ENCODE measurements at places on chromosomes 6 and 20.

- no peak for DNase-seq
Observed at GRCh38 chr6:167098825-167099225, 24.1 kb upstream of the CCR6 start.

DNA sequence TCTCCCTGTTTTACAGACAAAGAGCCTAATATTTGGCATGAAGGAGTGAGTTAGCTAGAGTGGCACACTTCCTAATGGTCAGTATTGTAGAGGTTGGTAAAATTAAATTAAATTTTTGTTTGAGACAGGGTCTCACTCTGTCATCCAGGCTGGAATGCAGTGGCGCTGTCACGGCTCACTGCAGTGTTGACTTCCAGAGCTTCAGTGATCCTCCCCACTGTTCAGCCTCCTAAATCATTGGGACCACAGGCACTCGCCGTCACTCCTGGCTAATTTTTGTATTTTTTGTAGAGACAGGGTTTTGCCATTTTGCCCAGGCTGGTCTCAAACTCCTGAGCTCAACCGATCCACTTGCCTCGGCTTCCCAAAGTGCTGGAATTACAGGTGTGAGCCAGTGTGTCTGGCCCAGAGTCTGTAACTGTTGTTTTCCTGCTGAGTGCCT, 70.9 kb downstream of the SCAND1 start:
- no peak for DNase-seq

DNA sequence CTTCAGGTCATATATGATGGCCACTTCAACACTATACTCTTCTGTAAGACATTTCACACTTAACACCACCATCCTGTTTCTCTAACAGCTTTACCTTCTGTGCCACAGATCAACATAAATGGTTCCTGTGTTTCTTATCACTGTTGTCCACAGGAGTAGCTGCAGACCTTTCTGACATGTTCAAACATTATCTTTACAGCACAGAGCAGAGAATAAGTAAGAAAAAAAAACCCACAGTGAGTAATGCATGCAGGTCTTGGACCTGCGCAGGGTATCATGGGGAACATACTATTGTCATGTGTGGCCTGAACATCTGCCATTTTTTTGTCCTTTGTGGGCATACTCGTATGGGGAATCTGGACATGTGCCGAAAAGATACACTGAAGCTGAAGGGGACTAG, 161.9 kb downstream of the KIF16B start:
- no peak for DNase-seq

- peak; percentile 54 for DNase-seq
Observed at GRCh38 chr6:96939007-96939805, 14.7 kb downstream of the KLHL32 start.

- no peak for DNase-seq
Observed at GRCh38 chr6:31622684-31623091, 2.2 kb downstream of the PRRC2A start.

GRCh38 chr6:167537816-167538215, 212.9 kb downstream of the TTLL2 start:
- DNase-seq, result no peak

DNA sequence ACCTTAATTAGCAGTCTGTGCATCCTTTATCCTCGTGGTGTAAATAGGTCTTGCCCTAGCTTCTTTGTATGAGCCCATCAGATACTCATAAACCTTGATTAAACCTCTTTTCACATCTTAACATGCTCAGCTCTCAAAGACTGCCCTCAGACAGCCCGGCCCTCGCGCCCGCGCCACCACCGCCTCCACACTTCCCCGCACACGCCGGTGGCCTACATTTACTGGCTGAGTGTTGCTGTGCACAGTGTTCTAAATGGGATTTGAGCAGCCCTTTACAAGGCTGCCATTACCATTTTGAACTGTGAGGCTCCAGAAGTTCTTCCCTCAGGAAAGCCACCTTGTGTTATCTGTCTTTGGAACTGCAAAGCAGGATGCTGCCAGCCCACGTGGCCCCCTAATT, 63.0 kb upstream of the INSM1 start:
- DNase-seq, result no peak

GRCh38 chr6:42938987-42939809, 9.9 kb downstream of the CNPY3 start:
- DNase-seq, result no peak

- DNase-seq, result peak; percentile 28
Observed at GRCh38 chr6:22219925-22220324, 76.9 kb downstream of the PRL start.

DNA sequence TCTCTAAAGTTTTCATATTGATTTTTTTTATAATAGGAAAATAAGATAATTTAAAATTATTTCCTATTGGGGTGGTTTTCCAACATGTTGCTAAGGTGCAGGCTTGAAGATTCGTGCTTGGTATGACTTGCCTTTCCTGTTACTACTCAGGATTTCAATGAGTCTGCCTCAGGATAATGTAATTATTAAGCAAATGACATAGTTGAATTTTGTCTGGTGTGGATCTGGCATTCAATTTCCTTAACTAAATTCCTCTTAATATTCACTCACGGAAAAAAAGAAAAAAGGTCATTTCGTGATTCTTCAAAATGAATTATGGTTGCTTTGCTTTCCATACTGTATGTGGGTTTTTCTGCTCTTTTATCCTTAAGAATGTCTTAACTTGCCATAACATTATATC, 9.3 kb upstream of the FILIP1 start:
- no peak for DNase-seq

GRCh38 chr6:9540534-9541126, 874.2 kb downstream of the TFAP2A start:
- peak; percentile 62 for DNase-seq

- DNase-seq, result no peak
Observed at GRCh38 chr6:164303102-164303964, 888.8 kb downstream of the QKI start.

- DNase-seq, result no peak
Observed at GRCh38 chr20:12886618-12887363, 122.0 kb upstream of the SPTLC3 start.

DNA sequence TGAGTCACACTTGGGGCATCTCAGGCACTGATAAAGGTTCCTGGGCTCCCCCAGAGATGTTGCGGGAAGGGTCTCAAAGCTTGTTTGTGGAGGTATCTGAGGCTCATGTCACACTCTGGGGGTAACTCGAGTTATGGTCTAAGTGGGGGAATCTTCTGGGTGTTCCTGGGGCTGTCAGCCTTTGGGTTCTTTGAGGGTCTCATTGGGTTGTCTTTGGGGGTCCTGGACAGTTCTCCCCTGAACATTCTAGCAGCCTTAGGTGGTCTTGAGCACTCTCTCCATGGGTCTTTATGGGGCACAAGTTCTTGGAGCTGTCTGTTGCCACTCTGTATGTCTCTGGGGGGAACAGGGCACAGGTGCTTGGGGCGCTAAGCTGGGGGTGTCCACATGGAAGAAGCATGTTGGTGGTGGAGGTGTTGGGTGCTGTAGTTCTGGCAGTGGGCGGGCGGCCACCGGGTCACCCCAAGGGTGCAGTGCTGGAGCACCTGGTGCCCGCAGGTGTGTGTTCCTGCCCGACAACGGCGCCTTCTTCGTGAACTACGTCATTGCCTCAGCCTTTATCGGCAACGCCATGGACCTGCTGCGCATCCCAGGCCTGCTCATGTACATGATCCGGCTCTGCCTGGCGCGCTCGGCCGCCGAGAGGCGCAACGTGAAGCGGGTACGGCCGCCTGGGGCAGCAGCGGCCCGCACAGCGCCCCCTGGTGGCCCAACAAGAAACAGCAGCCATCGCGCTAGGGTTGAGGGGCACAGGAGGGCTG, 7.1 kb upstream of the CAPN11 start:
- DNase-seq, result peak; percentile 63

DNA sequence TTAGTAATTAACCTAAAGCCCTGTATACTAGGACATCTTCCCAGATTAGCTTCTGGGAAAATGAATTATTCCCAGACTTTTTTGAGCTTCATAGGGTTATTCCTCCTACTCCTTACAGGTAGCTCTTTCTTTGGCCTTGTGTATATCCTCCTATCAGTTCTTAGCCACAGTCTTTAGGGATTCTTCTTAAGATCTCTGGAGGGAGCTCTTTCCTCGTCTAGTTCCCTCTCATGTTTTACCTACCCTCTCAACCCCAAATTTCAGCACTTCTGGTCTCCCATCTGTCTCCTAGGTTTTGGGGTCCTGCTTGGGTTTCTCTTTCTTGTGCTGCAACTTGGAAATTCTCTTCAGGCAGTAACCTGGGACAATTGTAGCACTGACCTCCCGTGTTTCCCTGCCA, 46.4 kb upstream of the SLC35B3 start:
- peak; percentile 28 for DNase-seq

- DNase-seq, result peak; percentile 65
Observed at GRCh38 chr6:128521282-128521632, 858 bp upstream of the PTPRK start.

GRCh38 chr20:32321390-32321789, 36.7 kb upstream of the ASXL1 start:
- no peak for DNase-seq

DNA sequence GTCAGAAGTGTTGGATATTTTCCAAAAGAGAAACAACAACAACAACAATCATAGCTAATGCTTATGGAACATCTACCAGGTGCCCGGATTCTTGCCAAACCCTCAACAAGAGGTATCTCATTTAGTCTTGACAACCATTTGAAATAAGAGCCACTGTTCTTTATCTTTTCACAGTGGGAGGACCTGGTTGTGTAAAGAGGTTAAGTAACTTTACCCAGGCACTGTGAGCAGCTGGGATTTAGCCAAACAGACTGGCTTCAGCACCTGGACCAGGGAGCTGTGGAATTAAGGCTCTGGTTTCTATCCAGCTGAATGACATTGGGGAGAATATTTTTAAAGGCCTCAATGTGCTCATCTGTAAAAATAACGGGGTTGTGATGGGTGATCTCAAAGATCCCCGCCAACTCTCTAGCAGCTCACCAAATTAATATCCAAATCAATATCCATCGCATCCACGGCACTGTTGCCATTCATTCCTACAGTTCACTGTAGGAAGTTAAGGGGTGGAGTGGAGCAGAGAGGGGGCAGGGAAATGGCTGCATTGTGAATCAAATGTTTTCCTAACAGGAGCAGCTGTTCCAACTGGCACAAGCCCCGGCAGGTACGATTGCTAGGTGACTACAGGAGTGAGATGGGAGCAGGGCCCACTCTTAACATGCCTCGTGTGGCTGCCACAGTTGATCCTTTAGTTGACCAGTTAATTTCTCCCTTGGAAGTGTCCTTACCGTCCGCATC, 61.8 kb downstream of the GCNT2 start:
- no peak for DNase-seq

DNA sequence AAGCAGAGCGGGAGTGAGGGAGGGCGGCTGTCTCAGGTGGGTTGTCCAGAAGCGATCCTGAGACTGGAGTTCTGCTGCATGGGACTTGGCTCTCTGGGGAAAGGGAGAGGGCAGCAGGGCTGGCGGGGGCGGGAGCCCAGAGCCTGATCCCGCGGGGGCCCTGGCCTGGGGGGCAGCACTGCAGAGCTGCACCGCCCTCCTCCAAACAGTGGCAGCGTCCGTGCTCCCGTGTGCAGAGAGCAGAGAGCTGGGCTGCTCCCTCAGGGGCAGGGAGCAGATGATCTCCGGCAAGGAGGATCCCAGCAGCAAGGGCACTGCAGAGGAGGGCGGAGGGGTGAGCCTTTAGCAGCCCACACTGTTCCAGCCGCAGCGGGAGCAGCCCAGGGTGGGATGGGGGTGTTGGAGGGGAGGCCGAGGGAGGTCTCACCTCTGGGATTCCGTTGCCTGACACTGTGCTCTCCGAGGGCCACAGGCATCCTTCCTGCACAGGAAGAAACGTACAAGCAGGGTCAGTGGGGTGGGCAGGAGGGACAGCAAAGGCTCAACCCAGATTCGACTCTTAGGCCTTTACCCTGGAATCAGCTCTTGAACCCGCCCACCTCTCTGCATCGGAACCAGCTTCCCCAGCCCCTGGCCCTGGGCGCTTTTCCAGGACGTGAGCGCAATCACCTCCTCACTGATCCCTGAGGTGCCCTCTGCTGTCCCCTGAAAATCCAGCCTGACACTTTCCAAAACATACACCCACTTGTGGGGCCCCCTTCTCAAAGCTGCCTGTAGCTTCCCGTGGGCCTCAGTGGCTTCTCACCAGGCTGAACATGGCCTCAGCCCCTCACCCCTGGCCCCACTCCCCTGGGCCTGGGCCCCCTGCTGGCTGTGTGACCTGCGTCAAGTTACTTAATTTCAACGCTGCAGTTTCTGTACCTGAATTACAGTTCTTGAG, 32.6 kb upstream of the ZBP1 start:
- no peak for DNase-seq

GRCh38 chr6:1607516-1608221, 2.0 kb upstream of the FOXC1 start:
- peak; percentile 45 for DNase-seq

DNA sequence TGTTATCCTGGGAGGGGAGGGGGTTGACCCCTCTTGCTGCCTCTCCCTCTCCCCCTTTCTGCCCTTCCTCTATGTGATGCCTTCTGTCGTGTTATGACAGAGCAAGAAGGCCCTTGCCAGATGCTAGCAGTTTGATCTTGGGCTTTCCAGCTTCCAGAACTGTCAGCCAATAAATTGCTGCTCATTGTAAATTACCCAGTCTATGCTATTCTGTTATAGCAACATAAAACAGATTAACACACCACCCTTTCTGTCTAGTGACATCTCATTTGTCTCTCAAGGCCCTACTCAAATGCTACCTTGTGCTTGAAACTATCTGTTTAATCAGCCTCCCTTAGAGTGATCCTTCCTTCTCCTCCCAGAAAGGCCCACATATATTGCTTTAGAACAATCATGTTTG, 16.4 kb upstream of the MAP3K4 start:
- no peak for DNase-seq

GRCh38 chr20:33732166-33732970, 572 bp downstream of the ZNF341 start:
- peak; percentile 82 for DNase-seq

DNA sequence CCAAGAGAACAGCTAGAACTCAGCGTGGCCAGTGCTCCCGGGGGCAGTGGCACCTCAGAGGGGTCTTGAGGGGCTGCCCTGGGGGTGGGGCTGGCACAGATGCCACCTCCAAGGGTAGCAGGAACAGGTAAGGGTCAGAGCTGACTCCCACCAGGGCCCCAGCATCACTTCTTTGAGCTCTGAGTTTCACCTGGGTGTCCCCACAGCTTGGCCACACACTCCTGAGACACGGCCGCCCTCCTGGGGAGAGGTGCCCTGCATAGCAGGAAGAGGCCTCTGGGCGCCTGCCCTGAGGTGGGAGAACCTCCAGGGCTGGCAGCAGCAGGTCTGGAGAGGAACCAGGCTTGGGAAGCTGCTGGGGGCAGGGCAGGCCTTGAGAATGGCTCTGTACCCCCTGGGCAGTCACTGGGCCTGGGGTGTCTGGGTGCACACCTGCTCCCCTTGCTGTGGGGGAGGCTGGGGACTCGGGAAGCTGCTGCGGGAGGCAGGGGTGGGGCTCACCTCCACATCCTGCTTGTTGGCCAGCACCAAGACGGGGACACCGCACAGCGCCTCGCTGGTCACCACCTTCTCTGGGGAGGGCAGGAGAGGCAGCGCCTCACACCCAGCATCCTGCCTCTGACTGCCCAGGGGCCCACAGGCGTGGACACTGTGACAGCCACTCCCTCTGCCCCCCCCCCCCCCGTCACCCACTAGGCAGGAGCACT, 5.0 kb downstream of the TNFRSF6B start:
- DNase-seq, result no peak

GRCh38 chr6:107667790-107668189, 156.3 kb downstream of the SCML4 start:
- DNase-seq, result no peak

GRCh38 chr6:28648035-28648877, 122.6 kb downstream of the GPX5 start:
- peak; percentile 75 for DNase-seq

Data from iris pigment epithelial cell (primary cell).